ENCODE measurements at places on chromosomes 2 and 18. TPM values are rescaled to one million over a fixed set of nuclear protein-coding genes. Genes with fewer than 3 reads are reported as not detected.

The FAM237A gene
- not detected for total RNA-seq

The TYMS gene
- total RNA-seq, result 202 TPM

The CFC1 gene
- not detected for total RNA-seq

The UBR3 gene
- 27.9 TPM for total RNA-seq

The GALNT14 gene
- total RNA-seq, result 0.67 TPM

DNA sequence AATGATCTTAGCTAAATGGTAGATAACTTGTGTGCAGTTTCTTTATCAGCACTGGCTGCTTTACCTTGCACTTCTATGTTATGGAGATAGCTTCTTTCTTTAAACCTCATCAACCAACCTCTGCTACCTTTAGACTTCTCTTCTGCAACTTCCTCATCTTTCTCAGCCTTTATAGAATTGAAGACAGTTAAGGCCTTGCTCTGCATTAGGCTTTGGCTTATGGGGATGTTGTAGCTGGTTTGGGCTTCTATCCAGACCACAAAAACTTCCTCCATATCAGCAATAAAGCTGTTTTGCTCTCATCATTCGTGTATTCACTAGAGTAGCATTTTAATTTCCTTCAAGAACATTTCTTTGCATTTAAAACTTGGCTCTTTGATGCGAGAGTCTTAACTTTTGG is 123.7 kb downstream of the PIK3C3 start:
- DNase-seq, result no peak

- DNase-seq, result no peak
Measured at GRCh38 chr2:38467768-38468455, 90.8 kb upstream of the ATL2 start.

DNA sequence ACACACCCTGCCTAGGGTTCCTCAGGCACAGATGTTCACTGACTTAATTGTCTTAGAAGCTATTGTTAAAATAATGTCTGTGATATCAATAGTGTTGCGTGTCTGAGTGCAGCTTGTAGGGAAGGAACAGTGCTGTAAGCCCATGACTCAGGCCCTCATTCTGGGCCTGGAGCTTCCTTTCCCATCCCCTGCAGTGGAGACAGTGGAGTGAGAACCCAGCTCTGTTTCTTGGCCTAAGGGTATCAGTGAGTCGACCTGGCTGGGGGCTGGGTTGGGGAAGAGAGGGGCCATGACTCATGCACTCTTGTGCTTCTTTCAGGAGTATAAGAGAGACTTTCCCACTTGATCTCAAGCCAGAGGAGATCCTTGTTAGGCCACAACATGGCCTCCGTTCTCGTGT is 106.8 kb downstream of the HRH4 start:
- DNase-seq, result no peak

GRCh38 chr2:236403125-236403524 is 138.9 kb upstream of the ASB18 start:
- DNase-seq, result no peak

- DNase-seq, result no peak
Measured at GRCh38 chr18:64639536-64639935, 490.6 kb upstream of the LINC00305 start.

DNA sequence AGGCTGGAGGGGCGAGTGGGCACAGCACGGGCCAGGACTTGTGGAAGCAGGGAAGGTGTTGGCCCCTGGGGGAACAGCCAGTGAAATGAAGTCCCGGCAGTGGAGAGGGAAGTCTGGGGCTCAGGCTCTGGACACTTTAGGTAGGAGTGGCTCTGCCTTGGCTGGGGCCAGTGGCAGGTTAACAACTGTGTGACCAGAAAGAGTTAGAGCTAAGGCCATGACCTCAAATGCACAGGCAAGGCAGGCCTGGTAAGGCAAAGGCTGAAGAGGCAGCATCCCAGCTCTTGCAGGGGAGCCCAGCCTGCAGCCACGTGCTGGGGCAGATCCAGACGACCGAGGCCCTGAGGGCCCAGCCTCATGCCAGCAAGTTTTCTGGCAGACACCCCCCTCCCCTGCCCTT is 21.5 kb downstream of the PCARE start:
- no peak for DNase-seq

DNA sequence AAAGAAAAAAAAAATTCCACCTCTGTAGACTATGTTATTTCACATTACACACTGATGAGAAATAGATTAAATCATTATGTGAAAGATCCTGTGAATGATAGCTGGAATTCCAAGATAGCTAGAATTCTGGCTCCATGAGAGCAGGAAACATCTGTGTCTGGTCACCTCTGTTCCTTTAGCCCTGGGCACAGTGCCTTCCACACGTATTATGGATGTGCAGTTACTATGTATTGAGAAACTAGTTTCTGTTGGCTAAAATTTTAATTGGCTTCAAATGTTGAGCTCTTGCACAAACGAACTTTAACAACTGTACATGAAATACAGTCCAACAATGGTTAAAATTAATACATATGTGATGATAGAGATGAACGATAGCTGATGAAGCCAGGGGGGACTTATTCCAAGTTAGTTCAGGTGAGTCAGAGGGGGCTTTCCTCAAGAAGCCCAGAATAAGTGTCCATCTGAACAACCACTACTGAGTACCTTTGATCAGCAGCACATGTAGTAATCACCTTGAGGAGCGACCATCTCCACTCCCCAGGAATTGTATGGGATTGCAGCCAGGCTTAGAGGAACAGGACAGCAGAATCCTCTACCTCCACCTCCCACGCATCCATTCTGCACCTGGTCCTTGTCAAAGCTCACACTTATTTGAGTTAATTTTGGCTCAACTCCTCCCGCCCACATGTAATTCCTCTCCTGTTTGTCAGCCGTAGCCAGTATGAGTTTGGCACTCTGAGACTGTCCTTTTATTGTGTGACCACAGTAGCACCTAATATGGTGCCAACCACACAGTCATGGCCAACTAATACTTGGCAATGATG is 68.6 kb downstream of the NABP1 start:
- DNase-seq, result no peak

DNA sequence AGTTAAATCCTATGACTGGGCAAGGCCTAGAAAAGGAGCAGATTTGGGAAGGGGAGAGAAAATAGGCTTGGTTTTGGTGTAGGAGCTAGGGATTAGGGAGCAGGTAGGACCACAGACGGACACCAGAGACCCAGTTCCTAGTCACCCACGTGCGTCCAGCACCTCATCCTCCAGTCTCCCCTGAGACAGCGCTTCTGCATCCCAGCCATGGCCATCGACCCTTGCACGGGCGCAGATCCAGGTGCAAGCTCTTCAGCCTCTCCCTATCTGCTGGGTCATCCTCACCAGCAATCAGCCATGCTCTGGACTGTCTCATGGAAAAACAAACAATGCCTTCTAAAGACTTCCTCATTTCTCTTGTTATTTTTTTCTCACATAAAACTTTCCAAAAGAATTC is 246.8 kb upstream of the RAB6C start:
- DNase-seq, result no peak

DNA sequence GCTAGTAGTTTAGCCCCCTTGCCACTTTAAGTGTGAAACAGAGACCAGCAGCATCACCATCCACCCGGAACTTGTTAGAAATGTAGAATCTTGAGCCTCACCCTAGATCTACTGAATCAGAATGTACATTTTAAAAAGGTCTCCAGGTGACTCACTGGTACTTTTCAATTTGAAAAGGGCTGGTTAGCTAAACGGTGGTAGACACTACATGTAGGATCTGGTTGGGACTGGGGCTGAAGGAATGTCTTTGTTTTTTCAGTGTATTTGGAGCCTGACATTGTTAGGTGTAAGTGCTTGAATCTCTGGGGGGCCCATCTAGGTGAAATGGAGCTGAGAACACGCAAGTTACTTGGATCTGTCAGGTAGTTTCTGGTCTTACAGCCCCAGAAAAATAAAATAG is 44.0 kb upstream of the XPO1 start:
- no peak for DNase-seq

GRCh38 chr2:168247341-168248261 is at the start of gene STK39:
Gene STK39 (minus strand): TSS chr2:168247595. CDS start chr2:168247435, 160 bp downstream.
- no peak for DNase-seq

DNA sequence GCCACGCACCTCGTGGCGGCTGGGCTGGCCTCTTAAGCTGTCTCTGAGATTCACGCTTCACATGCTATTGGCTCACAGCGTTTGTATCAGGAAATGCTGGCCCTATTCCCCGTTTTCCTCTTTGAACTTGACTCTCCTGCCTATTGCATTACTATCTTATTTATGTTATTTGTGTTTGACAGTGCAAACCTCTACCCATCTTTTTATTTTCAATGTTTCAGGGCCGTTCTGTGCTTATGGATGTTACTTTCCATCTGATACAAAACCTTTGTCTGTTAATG is 149.9 kb upstream of the TWIST2 start:
- no peak for DNase-seq

DNA sequence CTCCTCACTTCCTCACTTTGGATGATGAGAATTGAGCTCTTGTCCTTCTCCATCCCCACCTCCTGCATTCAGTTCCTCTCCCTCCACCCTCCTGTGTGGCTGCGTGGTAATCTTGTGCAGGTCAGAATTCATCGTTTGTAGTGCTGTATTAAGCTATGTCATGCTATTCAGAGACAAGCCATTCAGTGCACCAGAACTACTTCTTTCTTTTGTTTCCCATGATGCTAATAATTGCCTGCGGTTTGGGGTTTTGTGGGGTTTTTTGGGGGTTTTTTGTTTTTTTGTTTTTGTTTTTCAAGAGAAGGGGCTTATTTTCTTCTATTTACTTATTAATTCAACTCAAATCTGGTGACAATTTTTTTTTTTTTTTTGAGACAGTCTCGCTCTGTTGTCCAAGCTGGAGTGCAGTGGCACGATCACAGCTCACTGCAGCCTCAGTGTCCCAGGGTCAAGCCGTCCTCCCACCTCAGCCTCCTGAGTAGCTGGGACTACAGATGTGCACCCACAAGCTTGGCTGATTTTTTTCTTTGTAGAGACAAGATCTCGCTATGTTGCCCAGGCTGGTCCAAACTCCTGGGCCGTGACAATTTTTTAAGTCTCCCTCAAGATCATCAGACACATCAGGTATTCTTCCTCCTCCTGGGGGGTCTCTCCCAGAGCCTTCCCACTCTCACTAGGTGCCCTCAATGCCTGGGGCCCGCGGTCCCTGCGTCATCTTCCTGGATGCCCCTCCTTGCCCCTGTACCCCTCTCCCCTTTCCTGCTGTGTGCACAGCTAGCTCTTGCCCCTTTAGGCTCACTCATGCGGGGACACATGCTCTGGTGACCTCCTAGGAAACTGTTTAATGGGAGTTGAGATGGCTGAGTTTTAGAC is 37.8 kb downstream of the MAL start:
- DNase-seq, result no peak

DNA sequence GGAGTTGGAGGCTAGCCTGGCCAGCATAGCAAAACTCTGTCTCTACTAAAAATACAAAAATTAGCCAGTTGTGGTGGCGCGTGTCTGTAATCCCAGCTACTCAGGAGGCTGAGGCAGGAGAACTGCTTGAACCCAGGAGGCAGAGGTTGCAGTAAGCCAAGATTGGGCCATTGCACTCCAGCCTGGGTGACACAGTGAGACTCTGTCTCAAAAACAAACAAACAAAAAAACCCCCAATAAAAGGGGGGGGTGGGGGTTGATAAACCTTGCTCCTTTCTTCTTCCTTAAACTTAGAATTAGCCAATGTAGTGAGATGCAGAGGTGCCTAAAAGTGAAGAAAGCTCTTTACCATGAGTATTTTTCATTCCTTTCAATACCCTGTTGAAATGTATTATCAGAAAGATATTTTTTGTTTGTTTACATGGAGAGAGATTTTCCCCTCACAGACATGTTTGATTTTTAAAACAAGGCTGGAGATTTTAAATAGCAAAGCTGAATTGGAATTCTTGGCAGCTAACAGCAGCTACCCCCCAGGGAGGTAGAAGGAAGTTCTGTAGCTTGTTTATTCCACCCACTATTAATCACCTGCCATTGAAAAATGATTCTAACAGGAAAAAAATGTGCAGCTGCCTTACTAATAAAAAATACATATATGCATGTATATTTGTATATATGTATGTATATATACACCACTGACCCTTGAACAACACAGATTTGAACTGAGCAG is 48.6 kb downstream of the GYPC start:
- DNase-seq, result no peak

GRCh38 chr18:34220081-34220815 is 4.5 kb downstream of the NOL4 start:
- no peak for DNase-seq
